NCI-H774 (cell line): ENCODE measurements at places on chromosomes 3 and 15.

DNA sequence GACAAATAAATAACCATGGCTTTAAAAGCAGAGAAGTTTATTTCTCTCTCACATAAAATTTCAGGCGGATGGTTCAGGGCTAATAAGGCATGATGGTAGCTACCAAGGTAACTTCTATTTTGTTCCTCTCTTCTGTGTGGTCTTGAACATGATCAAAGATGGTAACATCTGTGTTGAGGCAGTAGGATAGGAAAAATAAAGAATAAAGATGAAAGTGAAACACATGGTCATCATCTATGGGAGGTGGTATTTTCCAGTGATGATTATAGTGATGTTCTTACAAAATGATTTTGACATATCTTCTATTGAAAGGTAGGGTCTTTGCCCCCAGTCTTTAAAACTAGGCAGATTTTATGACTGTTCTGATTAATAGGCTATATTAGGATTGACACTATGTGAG is 14.2 kb upstream of the SST start:
- DNase-seq = no peak

- no peak for DNase-seq
These were observed 41.9 kb upstream of the SLC41A3 start for GRCh38 chr3:126125781-126126251.

- DNase-seq = no peak
These were observed 186.3 kb downstream of the FEZF2 start for GRCh38 chr3:62187022-62187431.

DNA sequence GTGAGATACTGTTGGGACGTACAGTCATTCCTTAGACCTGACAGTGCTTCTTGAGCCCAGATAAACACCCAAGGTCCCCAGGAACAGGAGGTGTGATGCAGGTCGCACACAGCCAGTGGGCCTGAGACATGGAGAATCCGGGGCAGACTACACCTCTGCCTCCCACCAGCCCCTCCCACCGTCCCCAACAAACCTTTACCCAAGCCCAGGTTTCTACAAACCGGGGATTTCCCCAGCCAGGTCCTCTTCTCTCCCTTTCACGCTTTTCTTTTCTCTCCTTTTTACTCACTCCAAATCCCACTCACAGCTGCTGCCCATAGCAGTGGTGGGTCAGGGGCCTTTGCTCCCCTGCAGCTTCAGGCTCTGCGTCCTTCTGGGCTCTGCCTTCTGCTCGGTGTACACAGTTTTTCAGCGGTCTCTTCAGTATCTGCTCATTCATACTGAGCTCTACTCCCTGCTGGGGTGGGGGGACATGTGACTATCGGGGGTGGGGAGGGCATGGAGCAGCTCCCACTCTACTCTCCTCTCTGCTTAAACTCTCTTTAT is 4.8 kb upstream of the PCSK6 start:
- DNase-seq = no peak

GRCh38 chr3:194736896-194737600 is 51.4 kb downstream of the FAM43A start:
- no peak for DNase-seq

GRCh38 chr15:71431343-71432336 is 316.4 kb downstream of the THSD4 start:
- no peak for DNase-seq

GRCh38 chr3:102181175-102181920 is 253.5 kb upstream of the ZPLD1 start:
- no peak for DNase-seq

GRCh38 chr15:50710585-50710984 is 24.0 kb upstream of the TRPM7 start:
- no peak for DNase-seq

GRCh38 chr15:45110256-45110820 is 3.6 kb downstream of the DUOX2 start:
- no peak for DNase-seq
